Kidney capillary endothelial cell (primary cell): ENCODE measurements at places on chromosomes 2 and 18.

DNA sequence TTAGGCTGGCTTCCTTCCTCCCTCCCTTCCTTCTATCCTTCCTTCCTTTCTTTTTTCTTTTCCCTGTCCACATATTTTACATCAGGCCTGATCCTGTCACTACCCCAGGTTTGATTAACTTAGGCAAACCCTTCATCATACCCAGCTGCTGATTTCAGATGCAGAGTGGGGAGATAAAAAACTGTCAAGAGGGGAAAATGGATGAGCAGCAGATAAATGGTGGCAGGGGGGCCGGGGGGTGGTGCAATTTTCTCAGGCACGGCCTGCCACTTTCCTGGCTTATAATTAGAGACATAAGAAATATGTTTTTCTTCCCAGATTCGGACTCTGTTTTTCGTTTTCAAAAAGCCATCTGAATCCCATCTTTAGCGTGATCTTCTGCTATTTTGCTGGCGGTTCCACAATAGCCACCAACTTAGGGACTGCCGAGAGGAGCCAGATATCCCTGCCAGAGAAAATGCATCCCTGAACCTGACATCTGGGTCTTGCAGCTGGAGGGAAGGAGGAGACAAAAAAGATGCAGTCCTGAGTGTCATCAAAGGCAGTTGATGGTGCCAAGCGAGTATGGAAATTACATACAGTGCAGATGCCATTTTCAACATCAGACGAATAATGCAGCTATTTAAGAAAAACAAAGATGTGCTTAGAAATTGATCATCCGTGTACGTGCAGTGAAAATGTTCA is 49.9 kb downstream of the CXCR4 start:
- no peak for DNase-seq

DNA sequence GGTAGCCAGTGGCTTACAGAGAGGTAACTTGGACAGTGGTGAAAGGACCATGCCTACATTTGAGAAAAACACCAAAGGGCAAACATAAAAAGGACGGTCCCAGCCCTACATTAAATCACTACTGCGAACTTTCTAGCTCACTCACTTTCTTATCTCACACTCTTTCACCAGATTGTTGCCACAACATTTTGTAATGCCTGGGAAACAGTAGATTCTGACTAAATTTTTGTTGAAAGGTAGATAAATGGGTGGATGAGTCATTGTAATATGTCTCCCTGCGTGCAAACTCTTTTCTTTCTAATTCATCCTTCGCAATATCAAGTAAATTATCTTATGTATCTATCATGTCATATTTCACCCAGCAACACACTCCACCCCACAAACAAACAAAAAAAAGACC is 192.2 kb downstream of the IRS1 start:
- DNase-seq, result no peak

DNA sequence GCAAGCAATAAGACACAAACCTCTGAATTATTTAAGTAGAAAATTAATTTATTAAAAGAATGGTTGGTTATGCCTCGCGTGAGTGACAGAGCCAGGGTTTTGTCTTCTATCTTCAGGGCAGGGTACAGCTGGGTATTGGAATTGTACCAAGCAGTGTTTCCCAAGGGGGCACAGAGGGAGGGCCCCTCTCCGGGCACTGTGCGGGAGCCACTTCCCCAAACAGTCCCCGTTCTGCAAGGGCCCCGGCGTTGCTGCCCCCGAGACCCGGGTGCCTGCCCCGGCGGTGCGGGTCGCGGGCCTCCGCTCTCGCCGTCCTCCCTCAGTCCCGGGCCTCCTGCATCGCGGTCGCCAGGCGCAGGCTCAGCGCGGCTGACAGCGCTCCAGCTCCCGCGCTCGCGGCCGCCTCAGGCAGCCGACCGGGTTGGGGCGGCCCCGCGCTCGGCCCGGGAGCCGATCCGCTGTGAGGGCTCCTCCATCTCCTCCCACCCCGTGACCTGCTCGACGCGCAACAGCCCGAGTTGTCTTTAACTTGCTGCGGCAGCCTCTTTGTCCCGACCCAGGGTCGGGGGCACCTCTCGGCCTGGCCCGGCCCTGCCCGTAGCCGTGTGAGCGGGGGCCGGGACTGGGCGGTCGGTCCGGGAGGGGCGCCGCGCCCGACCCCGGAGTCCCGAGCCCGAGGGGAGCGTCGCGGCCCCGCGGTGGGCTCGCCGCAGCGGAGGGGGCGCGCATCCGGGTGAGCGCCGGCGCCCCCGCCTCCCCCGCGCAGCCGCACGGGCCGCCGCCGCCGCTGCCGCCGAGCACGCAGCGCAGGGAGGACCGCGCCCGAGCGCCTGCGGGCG is 620 bp upstream of the GALNT1 start:
- DNase-seq, result peak; percentile 45

GRCh38 chr2:4020153-4020552 is 316.8 kb downstream of the DCDC2C start:
- no peak for DNase-seq

DNA sequence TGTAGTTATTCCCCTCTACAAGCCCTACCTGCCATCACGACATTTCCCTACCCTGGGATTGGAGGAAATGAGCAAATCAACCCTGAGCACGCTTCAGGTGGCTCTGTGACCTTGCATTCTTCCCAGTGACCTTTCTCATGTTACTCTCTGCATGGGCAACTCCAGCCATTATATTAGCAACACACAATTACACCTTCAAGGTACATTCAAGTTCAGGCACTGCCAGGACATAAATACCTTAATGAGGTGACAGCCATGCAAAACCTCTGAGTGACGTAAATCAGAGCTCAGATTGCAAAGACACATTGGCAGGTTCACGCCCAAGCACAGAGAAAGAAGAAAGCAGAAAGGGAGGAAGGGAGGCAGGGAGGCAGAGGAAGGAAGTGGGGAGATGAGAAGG is 68.7 kb upstream of the ALK start:
- DNase-seq, result no peak

DNA sequence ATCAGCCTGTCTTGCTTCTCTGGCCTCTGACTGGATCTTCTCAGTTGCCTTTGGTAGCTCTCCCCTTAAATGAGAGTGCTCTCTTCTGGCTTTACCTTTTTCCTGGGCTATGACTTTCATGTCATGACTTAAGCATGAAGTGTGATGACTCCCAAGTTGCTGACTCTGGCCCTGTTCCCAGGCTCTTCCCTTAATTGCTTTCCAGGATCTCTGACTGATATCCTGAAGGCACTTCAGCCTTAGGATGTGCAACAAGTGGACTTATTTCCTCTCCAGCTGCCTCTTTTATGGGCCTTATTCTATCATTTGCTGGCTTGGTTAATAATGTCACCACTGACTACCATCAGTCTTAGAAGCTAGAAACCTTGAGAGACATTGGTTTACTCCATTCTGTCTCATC is 17.4 kb downstream of the SEMA4F start:
- DNase-seq, result peak; percentile 47

DNA sequence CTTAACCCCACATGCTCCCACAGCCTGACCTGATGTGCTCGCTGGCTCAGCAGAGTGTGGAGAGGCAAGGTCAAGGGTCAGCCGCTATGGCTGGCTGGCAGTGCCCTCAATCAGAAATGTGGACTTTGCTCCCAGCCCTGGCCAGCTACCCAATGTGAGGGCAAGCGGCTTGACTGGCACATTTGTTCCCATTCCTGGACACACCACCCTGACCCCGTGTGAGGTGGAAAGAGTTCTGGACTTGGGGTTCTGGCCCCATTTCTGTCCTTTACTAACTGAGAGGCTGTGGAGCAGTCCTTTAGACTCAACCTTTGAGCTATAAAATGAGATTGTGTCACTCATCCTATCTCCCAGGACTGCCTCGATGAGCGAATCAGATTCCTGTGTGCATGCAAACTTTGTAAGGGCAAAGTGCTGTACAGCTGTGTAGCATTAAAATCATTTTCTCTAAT is 9.1 kb downstream of the THNSL2 start:
- DNase-seq, result no peak
